Panc1 (cell line): ENCODE measurements at places on chromosomes 7 and 10. TPM values are rescaled to one million over a fixed set of nuclear protein-coding genes. Genes with fewer than 3 reads are reported as not detected.

ZCWPW1 gene
- total RNA-seq = 6.5 TPM

ZNF365 gene
- 22.8 TPM for total RNA-seq

DNA sequence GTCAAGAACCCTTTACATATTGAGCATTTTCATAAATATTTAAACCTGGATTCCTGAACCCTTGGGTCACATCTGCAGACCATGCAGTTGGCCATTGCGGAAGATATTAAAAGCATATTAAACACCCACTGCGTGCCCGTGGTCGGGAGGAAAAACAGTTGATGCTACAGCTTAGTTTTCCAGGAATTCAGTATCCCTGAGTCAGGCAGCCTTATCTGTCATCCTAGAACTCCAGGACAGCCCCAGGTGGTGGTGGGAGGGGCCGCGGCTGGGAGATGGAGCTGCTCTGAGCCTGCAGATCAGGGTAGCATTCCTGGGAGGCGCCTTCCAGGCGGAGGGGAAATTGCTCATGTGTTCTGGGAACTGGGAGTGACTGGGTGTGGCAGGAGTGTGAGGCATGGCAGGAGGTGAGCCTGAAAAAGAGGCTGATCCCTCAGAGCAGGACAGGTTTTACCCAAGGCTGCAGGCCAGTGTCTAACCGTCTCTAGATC is 222.9 kb upstream of the SH2B2 start:
- no peak overlapping the region for H3K27ac ChIP-seq
- peaks cover 4% of the 10 kb centered on the region; the same call in 1 of the 2 replicates for H3K4me1 ChIP-seq
- H3K36me3 ChIP-seq = no peaks in the 10 kb centered on the region
- H3K27me3 ChIP-seq = no peaks in the 10 kb centered on the region
- no peak overlapping the region for H3K4me3 ChIP-seq

- H3K4me3 ChIP-seq = no peak overlapping the region
- DNase-seq = peak; percentile 15
- peaks cover 7% of the 10 kb centered on the region; the same call in 1 of the 2 replicates for H3K27me3 ChIP-seq
- no peaks in the 10 kb centered on the region for H3K4me1 ChIP-seq
Measured at GRCh38 chr10:93115661-93116383, 42.1 kb downstream of the CYP26A1 start.

DNA sequence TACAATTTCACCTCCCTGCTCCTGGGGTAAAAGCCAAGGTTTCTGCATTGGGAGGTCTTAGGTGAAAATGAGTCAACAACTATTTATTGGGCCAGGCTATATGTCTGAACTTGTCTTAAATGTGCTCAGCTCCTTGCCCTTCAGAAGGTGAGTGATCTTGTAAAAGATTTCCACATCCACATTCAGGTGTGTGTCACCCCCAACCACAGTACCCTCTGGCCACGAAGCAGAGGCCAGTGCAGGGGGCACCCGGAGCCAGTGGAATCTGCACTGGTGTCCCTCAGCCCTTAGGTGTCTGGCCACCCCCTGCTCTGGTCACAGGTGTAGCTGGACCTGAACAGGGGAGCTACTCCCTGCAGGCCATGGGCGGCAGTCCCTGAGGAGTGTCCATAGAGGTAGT is 198.5 kb downstream of the PAXIP1 start:
- no peak overlapping the region for H3K27ac ChIP-seq
- H3K27me3 ChIP-seq = peaks cover 4% of the 10 kb centered on the region; the same call in 1 of the 2 replicates
- DNase-seq = no peak
